Lower lobe of right lung (tissue), 2 donors: ENCODE measurements at places on chromosomes 13 and 19. TPM values are rescaled to one million over a fixed set of nuclear protein-coding genes. Genes with fewer than 3 reads are reported as not detected.

- DNase-seq = no peak
- H3K4me3 ChIP-seq = no peak overlapping the region
- H3K27me3 ChIP-seq = no peaks in the 10 kb centered on the region
- no peak overlapping the region for H3K27ac ChIP-seq
These were observed 125.0 kb downstream of the HS6ST3 start for GRCh38 chr13:96214824-96215445.

The ADAT3 gene
- 6.2 TPM for total RNA-seq

The B9D2 gene
- total RNA-seq = 8.2 TPM

DNA sequence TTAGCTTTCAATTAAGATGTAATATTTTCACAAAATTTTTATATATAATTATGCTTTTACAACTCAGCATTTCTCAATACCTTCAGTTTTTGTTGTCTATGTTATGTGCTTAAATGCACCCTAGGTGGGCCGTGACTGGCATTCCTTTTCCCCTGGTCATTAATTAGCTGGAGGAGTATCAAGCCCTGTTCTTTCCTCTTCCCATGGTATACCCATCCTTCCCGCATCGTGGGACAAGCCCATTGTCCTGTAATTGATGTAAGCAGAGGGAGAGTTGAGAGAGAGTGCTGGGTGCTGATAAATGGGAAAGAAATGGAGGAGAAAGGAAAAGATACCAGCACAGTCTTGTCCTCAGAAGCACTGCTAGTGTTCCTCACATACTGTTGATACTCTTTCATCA lies 591.7 kb downstream of the GPC6 start:
- H3K36me3 ChIP-seq = no peaks in the 10 kb centered on the region
- no peak overlapping the region for H3K4me3 ChIP-seq
- H3K27me3 ChIP-seq = no peaks in the 10 kb centered on the region
- H3K27ac ChIP-seq = no peak overlapping the region
- H3K4me1 ChIP-seq = no peaks in the 10 kb centered on the region

The BEST2 gene
- total RNA-seq = not detected

- H3K27me3 ChIP-seq = no peaks in the 10 kb centered on the region
- no peak for DNase-seq
- H3K4me3 ChIP-seq = no peak overlapping the region
- no peak overlapping the region for H3K27ac ChIP-seq
- H3K4me1 ChIP-seq = no peaks in the 10 kb centered on the region
These were observed 1064.9 kb downstream of the SLITRK5 start for GRCh38 chr13:88736026-88736425.

DNA sequence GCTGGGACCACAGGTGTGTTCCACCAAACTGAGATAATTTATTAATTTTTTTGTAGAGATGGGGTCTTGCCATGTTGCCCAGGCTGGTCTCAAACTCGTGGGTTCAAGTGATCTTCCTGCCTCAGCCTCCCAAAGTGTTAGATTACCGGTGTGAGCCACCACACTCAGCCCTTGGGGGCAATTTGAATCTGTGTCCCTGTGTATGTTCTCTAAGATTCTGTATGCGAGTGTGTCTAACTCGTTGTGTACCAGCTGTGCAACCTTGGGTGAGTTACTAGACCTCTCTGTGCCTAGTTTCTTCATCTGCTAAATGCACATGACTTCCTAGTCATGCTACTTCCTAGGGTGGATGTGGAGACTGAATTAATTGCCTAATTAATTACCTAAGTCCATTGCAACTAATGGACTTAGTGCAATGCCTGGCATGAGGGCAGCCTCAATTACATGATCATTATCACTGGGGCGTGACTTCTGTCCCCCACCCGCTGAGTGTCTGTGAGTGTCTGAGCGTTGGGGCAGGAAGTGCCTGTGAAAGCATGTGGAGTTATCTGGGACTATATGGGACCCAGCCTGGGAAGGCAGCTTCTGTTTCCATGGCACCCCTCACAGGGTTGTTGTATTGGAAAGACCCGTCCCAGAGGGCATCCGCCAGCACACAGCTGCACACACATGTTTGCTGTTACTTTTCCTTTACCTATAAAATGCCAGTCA lies 1.8 kb upstream of the NCCRP1 start:
- H3K27me3 ChIP-seq = peaks cover 40% of the 10 kb centered on the region
- H3K27ac ChIP-seq = no peak overlapping the region
- peaks cover 7% of the 10 kb centered on the region for H3K4me1 ChIP-seq

The DLL3 gene
- not detected for total RNA-seq

DNA sequence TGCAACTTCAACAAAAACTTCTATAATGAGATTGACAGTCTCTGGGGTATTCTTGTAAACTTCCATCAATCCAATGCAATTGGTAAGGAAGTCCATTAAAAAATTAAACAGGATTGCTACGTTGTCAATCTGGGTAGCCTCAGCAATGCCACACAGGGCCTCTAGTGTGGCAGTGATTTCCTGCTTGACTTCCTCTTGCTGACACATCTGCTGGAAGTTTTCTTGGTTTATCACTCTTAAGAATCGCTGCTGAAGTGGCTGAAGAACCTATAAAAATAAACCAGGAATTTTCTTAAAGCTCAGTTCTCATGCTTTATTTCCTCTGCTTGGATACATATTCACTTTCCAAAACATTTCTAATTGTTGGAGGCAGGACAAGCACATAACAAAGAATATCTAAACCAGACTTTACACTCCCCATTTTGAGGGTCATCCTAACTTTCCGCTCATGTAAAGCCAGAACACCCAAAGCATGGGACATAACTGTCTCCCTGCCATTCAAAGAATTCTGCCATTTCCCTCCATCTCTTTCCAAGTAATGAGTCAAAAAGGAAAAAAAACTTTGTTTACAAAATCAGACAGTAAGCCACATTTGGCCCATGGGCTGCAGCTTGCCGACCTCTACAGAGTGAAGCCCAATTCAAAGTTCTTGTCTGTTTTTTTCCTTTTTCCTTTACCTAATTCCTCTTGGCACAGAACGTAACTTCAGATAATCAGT lies 23.2 kb upstream of the EEF1AKMT1 start:
- peaks cover 10% of the 10 kb centered on the region for H3K4me1 ChIP-seq
- no peak overlapping the region for H3K27ac ChIP-seq
- DNase-seq = no peak
- no peaks in the 10 kb centered on the region for H3K27me3 ChIP-seq
- H3K36me3 ChIP-seq = peaks cover 53% of the 10 kb centered on the region

The KLK8 gene
- total RNA-seq = not detected

The FAAP24 gene
- 2.9 TPM for total RNA-seq
